ENCODE measurements at places on chromosomes 13 and 19. TPM values are rescaled to one million over a fixed set of nuclear protein-coding genes. Genes with fewer than 3 reads are reported as not detected.

GRCh38 chr19:19229701-19230100, 17.9 kb downstream of the NCAN start:
- DNase-seq = no peak

GRCh38 chr19:42942187-42942789, 5.3 kb upstream of the PSG7 start:
- DNase-seq = no peak

Gene URAD
- total RNA-seq = not detected

GRCh38 chr13:36038785-36039555, 92.2 kb downstream of the DCLK1 start:
- no peak for DNase-seq

Gene ZNF446
- 17.7 TPM for total RNA-seq

Gene CFD
- total RNA-seq = 1.3 TPM

DNA sequence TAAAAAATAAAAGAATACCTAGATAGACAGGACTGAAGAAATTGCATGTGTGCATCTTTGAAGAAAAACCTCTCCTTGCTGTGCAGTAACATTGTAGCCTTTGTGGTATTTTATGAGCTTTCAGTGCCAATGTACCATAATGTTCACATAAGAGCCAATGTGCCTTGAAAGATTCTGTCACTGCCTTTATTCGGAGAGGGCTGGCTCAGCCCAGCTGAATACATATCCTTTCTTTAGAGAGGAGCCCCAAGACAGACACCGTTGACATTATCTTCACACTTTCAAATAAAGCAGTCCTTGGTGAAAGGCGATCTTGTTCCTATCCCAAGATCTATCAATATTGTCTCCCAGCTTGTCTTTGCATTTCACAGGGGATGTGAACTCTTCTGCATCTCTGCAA, 18.5 kb upstream of the CNMD start:
- DNase-seq = no peak

Gene PIN1
- 90.6 TPM for total RNA-seq

GRCh38 chr13:98549728-98550317, 27.1 kb downstream of the STK24 start:
- DNase-seq = no peak

GRCh38 chr13:39765801-39766463, 110.5 kb downstream of the COG6 start:
- DNase-seq = no peak

Gene SHC2
- total RNA-seq = 159 TPM

- DNase-seq = peak; percentile 27
Measured at GRCh38 chr19:14366529-14366928, 14.7 kb upstream of the ADGRE5 start.

- no peak for DNase-seq
Measured at GRCh38 chr13:28671126-28671792, 12.3 kb downstream of the POMP start.

Gene CEACAM8
- not detected for total RNA-seq

DNA sequence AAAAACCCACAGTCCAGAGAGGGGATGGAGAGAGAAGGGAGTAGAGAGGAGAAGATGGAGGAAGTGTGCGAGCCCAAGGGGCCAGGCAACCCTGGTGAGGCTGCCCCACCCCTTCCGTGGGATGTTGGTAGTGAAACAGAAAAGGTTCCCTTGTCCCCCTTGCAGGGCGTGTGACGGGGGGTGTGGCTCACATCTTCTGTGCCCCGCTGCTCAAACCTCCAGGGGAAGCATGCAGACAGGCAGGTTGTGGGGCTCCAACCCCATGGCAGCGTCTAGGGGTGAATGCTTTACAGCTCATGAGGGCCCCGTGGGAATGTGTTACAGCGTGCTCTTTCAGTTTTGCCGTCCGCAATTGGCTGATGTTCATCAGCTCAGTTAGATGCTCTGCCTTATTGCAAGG, 14.7 kb upstream of the EVI5L start:
- no peak for DNase-seq

Gene GDF15
- 14.4 TPM for total RNA-seq

DNA sequence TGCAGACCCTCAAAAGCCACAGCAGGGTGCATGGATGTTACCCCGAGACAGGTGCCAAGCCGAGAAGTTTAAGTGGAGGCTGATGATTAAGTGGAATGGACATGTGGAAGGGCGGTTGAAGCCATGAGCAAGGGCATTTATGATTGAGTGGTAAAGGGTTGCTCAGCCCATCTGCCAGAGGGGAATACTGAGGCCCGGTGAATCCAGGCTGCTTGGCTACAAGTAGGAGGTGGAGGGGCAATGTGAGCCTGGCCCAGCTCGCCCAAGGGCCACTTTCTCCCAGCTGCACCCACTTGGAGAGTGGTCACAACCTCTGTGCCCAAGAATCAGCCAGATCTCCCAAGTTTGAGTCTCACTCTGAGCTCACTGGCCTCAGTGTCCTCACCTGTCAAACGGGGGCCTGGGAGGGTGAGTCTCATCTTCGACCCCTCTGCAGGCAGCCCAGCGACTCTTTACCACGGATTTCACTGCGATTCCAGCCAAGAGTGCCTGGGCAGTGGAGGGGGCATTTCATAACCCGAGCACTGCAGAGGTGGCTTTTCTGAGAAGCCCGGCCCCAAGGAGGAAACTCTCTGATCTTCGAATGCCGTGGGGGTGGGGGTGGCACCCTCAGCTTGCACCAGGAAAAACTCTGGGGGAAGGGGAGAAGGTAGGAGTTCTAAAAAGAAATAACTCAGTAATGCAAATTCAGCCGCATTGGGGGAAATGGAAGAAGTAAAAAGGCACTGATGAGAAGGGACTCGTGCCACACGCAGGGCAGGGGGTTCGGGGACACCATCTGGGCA, 62.9 kb upstream of the KLF2 start:
- DNase-seq = no peak

Gene CNN1
- total RNA-seq = 3.2 TPM

GRCh38 chr19:7152568-7152967, 83.1 kb downstream of the ZNF557 start:
- DNase-seq = no peak

GRCh38 chr13:28637714-28638355, 21.1 kb upstream of the POMP start:
- no peak for DNase-seq

DNA sequence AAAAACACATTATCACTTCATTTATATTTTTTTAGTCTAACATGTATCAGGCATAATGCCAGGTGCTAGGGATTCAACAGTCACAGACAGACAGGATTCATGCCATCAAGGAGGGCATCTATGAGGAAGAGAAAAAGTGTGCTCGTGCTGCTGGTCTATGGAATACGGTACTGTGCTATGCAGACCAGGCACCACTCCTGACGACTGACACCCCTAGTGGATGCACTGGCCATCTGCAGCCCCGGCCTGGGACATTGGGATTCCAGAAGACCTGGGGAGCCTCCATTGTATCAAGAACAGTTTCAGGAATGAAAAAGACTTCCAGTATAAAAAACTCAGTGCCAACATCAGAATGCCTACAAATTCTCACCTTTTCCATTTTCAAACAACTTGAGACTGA, 94.0 kb downstream of the KLF12 start:
- peak; percentile 28 for DNase-seq

DNA sequence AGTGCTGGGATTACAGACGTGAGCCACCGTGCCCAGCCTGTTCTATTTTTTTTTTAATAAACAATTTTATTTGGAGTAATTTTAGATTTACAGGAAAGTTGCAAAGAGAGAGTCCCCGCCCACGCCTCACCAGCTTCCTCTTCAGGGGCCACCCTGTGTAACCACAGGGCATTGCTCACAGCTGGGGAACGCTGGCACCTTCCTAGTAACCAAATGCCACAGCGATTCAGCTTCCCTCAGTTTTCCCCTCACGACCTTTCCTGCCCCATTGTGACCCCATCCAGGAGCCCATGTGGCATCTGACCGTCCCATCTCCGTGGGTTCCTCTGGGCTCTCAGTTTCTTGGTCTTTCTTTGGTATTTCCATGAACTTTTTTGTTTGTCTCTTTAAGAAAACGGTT, 83.9 kb downstream of the GNG7 start:
- DNase-seq = no peak

- no peak for DNase-seq
Measured at GRCh38 chr13:45341799-45342500, 967 bp upstream of the TPT1 start.
